ENCODE measurements at places on chromosomes 6 and 20. TPM values are rescaled to one million over a fixed set of nuclear protein-coding genes. Genes with fewer than 3 reads are reported as not detected.

The OTOR gene
- total RNA-seq: not detected

The TSBP1 gene
- not detected for total RNA-seq

The HACE1 gene
- 65.2 TPM for total RNA-seq

The MMP24 gene
- 113 TPM for total RNA-seq

The CYP24A1 gene
- 0.27 TPM for total RNA-seq

The MAVS gene
- total RNA-seq: 14.1 TPM

The EYA2 gene
- not detected for total RNA-seq

The CDH26 gene
- not detected for total RNA-seq

The GPR6 gene
- total RNA-seq: not detected
